ENCODE measurements at places on chromosomes 16 and 17. TPM values are rescaled to one million over a fixed set of nuclear protein-coding genes. Genes with fewer than 3 reads are reported as not detected.

DNA sequence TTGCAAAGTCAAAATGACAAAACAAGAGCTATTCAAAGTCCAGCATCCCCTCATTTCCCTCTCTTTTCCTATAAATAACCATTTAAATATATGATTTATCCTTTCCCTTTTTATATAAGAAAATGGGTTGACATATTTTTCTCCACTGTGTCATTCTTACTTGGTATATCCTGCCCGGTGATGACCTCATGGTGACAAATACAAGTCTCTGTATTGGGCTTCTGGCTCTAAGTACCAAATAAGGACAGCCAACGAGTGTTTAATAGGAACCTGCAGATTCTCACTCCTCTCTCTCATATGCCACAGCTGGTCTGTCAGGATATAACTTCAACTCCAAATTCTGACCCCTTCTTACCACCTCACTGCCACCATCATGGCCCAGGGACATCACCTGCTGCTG lies 25.5 kb upstream of the CBLN1 start:
- H3K27ac ChIP-seq, result no peak overlapping the region
- no peak overlapping the region for H3K4me3 ChIP-seq
- DNase-seq, result no peak
- H3K27me3 ChIP-seq, result peaks cover 2% of the 10 kb centered on the region
- no peaks in the 10 kb centered on the region for H3K4me1 ChIP-seq

CCDC182 gene
- not detected for total RNA-seq

CCDC144A gene
- 0.06 TPM for total RNA-seq

DNA sequence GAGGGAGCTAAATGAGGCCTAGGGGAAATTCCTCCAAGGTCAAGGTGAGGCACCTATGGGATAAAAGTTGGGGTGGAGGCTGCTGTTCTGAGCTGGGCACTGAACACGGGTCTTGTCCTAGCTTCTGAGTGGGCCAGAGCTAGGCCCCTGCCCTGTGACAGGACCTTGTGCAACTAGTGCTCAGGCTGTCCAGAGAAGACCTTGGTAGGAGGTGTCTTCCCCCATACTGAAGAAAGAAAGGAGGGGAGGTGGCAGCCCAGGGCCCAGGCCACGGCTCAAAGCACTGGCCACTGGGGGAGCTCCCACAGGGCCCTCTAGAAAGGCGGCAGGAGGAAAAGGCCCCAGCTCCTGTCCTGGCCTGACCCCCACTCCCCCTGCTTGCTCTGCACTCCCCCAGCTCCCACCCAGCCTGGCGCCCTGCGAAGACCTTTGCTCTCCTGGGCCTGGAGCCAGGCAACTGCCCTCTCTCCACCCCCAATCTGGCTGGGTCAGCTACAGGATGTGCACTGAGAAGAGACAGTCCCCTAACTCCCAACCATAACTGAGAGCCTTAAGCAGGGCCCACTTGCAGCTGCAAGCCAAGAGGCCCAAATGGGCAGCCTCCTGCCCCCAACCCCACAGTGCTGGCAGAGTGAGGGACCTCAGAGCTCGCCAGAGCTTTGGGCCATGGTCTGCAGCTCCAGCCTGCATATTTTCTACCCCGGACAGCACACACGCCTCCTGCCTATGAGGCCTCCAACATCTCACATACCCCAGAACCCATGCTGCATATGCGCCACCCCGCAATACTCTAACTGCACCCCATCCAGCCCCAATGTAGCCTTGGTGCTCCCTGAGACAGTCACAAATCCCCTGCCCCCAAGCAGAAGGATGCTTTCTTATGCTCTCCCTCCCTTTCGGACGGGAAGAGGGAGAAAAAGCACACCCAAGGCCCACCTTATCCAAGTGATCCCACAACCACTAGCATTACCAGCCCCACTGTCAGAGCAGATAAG lies 15.3 kb downstream of the HSD11B2 start:
- H3K27ac ChIP-seq, result peak overlapping the region; percentile 2
- DNase-seq, result no peak
- H3K4me1 ChIP-seq, result peaks cover 99% of the 10 kb centered on the region

CBFA2T3 gene
- total RNA-seq, result 6.2 TPM

GRCh38 chr17:7650509-7651096 lies at the start of gene ATP1B2:
Gene ATP1B2 (plus strand): TSS chr17:7650926. CDS start chr17:7651519, 593 bp downstream.
- peaks cover 14% of the 10 kb centered on the region for H3K4me1 ChIP-seq
- peak; percentile 76 for DNase-seq
- H3K36me3 ChIP-seq, result no peaks in the 10 kb centered on the region
- peaks cover 64% of the 10 kb centered on the region for H3K27me3 ChIP-seq
- H3K27ac ChIP-seq, result no peak within 1 kb of the TSS

GRCh38 chr16:49158029-49158642 lies 123.5 kb downstream of the CBLN1 start:
- H3K4me3 ChIP-seq, result no peak overlapping the region
- no peaks in the 10 kb centered on the region for H3K36me3 ChIP-seq
- DNase-seq, result no peak
- no peak overlapping the region for H3K27ac ChIP-seq
- H3K27me3 ChIP-seq, result peaks cover 3% of the 10 kb centered on the region

- no peaks in the 10 kb centered on the region for H3K27me3 ChIP-seq
- no peak for DNase-seq
- H3K4me3 ChIP-seq, result peak overlapping the region; percentile 17
- peaks cover 56% of the 10 kb centered on the region for H3K4me1 ChIP-seq
- H3K27ac ChIP-seq, result peak overlapping the region; percentile 77
- H3K36me3 ChIP-seq, result no peaks in the 10 kb centered on the region
Observed at GRCh38 chr17:57490890-57491289, 234.6 kb downstream of the MSI2 start.

CSF3 gene
- total RNA-seq, result 38.4 TPM

GRCh38 chr16:31467151-31467773 lies 4.7 kb upstream of the TGFB1I1 start:
- peaks cover 52% of the 10 kb centered on the region for H3K36me3 ChIP-seq
- H3K27me3 ChIP-seq, result no peaks in the 10 kb centered on the region
- H3K27ac ChIP-seq, result no peak overlapping the region
- H3K4me1 ChIP-seq, result peaks cover 7% of the 10 kb centered on the region
- H3K4me3 ChIP-seq, result no peak overlapping the region

DNA sequence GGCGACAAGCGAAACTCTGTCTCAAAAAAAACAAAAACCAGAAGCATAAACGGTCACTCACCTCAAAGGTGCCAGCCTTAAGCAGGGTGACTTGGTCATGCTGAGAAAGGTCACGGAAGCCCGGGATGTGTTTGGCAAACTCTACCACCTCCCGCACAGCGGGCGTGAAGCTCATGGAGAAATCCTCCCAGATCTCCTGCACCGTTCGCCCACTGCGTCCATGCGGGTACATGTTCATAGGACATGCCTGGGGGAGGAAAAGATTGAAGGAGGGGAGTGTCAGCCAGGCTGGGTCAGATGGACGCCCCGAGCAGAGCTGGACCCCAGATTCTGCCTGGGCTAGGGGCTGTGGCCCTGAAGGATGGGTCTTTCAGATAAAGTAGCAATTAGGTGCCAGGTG lies 5.5 kb downstream of the NR1D1 start:
- no peaks in the 10 kb centered on the region for H3K27me3 ChIP-seq
- no peak for DNase-seq
- peak overlapping the region; percentile 98 for H3K4me3 ChIP-seq
- H3K27ac ChIP-seq, result peak overlapping the region; percentile 99
- H3K4me1 ChIP-seq, result peaks cover 75% of the 10 kb centered on the region

CHST5 gene
- total RNA-seq, result not detected

HBA1 gene
- total RNA-seq, result 1,513 TPM

DNA sequence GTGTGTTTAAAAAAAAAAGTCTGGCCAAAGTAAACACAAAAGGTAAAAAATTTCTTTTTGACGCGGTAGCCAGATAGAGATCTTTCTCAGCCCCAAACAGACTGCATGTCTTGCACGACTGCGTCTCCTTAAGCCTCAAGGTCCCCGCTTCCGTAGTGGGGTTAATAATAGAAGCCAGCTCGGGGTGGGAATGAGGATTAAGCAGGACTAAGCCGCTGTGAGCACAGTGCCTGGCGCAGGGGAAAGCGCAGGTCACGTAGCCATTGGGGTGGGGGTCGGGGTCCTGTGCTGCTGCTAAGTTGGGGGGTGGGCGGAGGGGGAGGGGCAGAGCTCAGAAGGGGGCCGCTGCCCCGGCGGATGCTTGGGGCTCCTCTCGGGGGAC lies 521 bp downstream of the GGA2 start:
- peak overlapping the region; percentile 94 for H3K4me3 ChIP-seq
- H3K27me3 ChIP-seq, result no peaks in the 10 kb centered on the region
- H3K36me3 ChIP-seq, result peaks cover 2% of the 10 kb centered on the region
- peaks cover 17% of the 10 kb centered on the region for H3K4me1 ChIP-seq

FOXC2 gene
- total RNA-seq, result 0.19 TPM

- no peaks in the 10 kb centered on the region for H3K36me3 ChIP-seq
- H3K27me3 ChIP-seq, result no peaks in the 10 kb centered on the region
- H3K27ac ChIP-seq, result no peak overlapping the region
- DNase-seq, result no peak
Observed at GRCh38 chr16:9183682-9184353, 92.4 kb downstream of the HAPSTR1 start.

LGALS9B gene
- total RNA-seq, result not detected

GRCh38 chr17:1965556-1966273 lies 59.4 kb downstream of the RTN4RL1 start:
- H3K4me1 ChIP-seq, result peaks cover 8% of the 10 kb centered on the region
- DNase-seq, result no peak
- H3K27ac ChIP-seq, result no peak overlapping the region
- no peak overlapping the region for H3K4me3 ChIP-seq
- H3K36me3 ChIP-seq, result no peaks in the 10 kb centered on the region

GRCh38 chr16:35746963-35747657 lies 2287.7 kb downstream of the TP53TG3F start:
- H3K4me1 ChIP-seq, result no peaks in the 10 kb centered on the region
- no peak overlapping the region for H3K4me3 ChIP-seq
- H3K27me3 ChIP-seq, result no peaks in the 10 kb centered on the region
- H3K36me3 ChIP-seq, result no peaks in the 10 kb centered on the region

PRR15L gene
- not detected for total RNA-seq

GRCh38 chr17:69480245-69480644 lies 65.7 kb downstream of the MAP2K6 start:
- H3K27ac ChIP-seq, result peak overlapping the region; percentile 80
- peak; percentile 89 for DNase-seq
- H3K36me3 ChIP-seq, result no peaks in the 10 kb centered on the region
- H3K27me3 ChIP-seq, result no peaks in the 10 kb centered on the region
- H3K4me1 ChIP-seq, result peaks cover 19% of the 10 kb centered on the region

GRCh38 chr17:81516439-81516838 lies 3.8 kb upstream of the ACTG1 start:
- H3K4me3 ChIP-seq, result peak overlapping the region; percentile 86
- peaks cover 44% of the 10 kb centered on the region for H3K4me1 ChIP-seq
- peak; percentile 22 for DNase-seq
